ENCODE measurements at places on chromosomes 4 and X. TPM values are rescaled to one million over a fixed set of nuclear protein-coding genes. Genes with fewer than 3 reads are reported as not detected.

DNA sequence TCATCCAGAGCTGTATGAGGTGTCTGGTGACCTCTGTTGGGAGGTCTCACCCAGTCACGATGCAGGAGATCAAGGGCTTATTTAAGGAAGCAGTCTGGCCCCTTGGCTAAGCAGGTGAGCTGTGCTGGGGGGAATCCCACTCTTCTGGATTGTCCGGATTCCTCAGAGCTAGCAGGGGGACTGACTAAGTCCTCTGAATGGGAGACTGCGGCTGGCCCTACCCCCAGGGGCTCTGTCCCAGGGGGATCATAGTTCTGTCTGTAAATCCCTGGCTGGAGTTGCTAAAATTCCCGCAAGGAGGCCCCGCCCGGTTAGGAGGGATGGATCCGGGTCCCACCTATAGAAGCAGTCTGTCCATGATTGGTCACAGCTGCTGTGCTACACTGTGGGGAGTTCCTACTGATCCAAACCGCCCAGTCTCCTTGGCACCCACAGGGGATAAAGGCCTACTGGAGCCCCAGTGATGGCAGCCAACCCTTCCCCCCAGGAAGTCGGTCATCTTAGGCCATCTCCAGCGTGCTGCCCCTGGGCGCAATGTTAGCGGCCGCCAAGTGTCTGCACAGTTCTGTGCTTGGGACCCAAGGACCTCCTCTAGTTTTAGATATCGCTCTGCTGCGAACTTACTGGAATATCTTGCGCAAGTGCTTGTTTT lies 118.2 kb upstream of the KLF8 start:
- H3K27me3 ChIP-seq: no peaks in the 10 kb centered on the region
- H3K4me3 ChIP-seq: no peak overlapping the region
- H3K27ac ChIP-seq: no peak overlapping the region
- H3K36me3 ChIP-seq: no peaks in the 10 kb centered on the region
- DNase-seq: no peak

- H3K4me3 ChIP-seq: no peak overlapping the region
- no peaks in the 10 kb centered on the region for H3K4me1 ChIP-seq
- no peaks in the 10 kb centered on the region for H3K27me3 ChIP-seq
- no peaks in the 10 kb centered on the region for H3K36me3 ChIP-seq
- no peak overlapping the region for H3K27ac ChIP-seq
Observed at GRCh38 chrX:123084797-123085196, 99.3 kb upstream of the GRIA3 start.

DNA sequence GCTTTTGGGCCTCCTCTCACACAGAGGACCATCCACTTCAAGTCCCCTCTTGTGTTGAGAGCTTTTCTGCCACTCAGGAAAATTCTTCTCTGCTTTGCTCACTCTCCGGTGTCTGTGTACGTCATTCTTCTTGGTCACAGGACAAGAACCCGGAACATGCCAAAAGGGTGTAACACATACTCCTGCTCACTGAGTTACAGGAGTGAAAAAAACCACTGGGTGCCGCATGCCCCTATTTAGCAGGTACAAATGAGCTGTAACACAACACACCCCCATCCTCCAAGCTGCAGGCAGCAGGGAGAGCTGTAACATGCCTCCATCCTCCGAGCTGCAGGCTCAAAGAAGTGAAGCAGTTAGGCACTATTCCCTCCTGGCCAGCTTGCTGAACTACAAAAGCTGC lies 13.0 kb upstream of the CXCL2 start:
- peak overlapping the region; percentile 58 for H3K27ac ChIP-seq
- peak; percentile 73 for DNase-seq
- H3K27me3 ChIP-seq: no peaks in the 10 kb centered on the region
- no peak overlapping the region for H3K4me3 ChIP-seq

GRCh38 chr4:6772223-6772928 lies 10.2 kb upstream of the KIAA0232 start:
- H3K36me3 ChIP-seq: no peaks in the 10 kb centered on the region
- no peaks in the 10 kb centered on the region for H3K27me3 ChIP-seq
- DNase-seq: no peak
- peaks cover 37% of the 10 kb centered on the region for H3K4me1 ChIP-seq
- peak overlapping the region; percentile 82 for H3K27ac ChIP-seq

- no peak for DNase-seq
- H3K27ac ChIP-seq: no peak overlapping the region
- no peaks in the 10 kb centered on the region for H3K36me3 ChIP-seq
- no peak overlapping the region for H3K4me3 ChIP-seq
- no peaks in the 10 kb centered on the region for H3K4me1 ChIP-seq
Observed at GRCh38 chr4:112908511-112908910, 140.9 kb upstream of the ANK2 start.

Gene VCX
- not detected for total RNA-seq

Gene TEX13C
- total RNA-seq: 0.13 TPM

- no peaks in the 10 kb centered on the region for H3K4me1 ChIP-seq
- peak; percentile 23 for DNase-seq
- H3K27me3 ChIP-seq: no peaks in the 10 kb centered on the region
- H3K36me3 ChIP-seq: peaks cover 29% of the 10 kb centered on the region
Observed at GRCh38 chrX:13764765-13765164, 30.2 kb downstream of the OFD1 start.

DNA sequence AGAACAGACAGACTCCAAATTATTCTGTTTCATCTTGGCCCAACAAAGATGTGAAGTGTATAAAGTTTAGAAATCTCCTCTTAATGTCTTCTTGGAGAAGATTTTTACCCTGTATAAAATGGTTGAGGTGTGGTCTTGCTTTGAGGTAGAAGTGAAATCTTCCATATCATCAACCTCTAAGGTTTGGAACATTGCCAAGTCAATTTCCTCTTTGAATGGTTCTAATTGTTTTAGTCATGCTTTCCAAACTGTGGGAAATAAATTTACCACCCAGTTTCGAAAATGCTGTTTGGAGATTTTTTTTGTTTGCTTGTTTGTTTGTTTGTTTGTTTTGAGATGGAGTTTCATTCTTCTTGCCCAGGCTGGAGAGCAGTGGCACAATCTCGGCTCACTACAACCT lies 174.1 kb upstream of the ADAMTS3 start:
- no peaks in the 10 kb centered on the region for H3K36me3 ChIP-seq
- no peaks in the 10 kb centered on the region for H3K4me1 ChIP-seq
- H3K27ac ChIP-seq: no peak overlapping the region
- no peak overlapping the region for H3K4me3 ChIP-seq
- H3K27me3 ChIP-seq: no peaks in the 10 kb centered on the region
- DNase-seq: no peak

Gene PAGE4
- not detected for total RNA-seq

Gene SLC4A4
- total RNA-seq: 80.7 TPM

GRCh38 chrX:47248576-47248975 lies 15.8 kb downstream of the USP11 start:
- no peak overlapping the region for H3K27ac ChIP-seq
- H3K36me3 ChIP-seq: peaks cover 19% of the 10 kb centered on the region
- DNase-seq: no peak

DNA sequence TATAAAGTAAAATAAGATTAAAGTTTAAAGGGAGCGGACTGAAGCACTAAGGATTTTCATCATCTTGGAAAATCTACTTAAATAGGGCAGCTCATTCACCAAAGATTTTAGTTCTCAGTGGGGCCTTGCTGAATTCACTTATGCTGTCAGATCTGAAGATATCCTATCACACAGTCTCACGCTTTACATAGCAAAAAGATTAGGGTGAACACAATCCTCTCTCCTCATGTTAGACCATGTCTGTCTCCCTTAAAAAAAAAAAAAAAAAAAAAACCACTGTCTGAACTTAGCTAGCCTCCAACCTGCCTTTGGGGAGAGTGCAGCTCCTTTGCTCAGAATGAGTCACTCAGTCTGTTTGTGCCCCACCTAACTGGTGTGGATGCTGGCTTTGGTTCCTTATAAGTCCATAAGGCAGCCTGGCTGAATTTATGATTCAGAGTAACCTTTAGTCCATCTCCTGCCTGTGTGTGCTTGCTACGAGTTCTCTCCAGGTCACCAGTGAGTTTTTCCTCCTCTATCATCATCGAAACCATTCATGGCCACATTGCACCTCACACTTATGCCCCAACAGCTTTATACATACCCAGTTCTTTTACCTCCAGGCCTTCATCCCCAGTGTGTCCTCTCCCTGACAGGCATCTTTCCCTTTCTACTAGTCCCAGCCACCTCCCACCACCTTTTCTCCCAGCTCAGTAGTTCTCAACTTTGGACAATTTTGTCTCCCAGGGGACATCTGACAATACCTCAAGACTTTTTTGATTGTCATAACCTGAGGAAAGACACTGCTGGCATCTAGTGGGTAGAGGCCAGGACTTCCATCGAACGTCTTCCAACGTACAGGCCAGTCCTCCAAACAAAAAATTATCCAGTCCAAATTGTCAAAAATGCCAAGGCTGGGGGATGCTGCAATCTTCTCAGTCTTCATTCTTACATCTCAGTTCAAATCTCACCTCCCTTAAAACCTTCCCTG lies 220.7 kb upstream of the EMCN start:
- no peaks in the 10 kb centered on the region for H3K4me1 ChIP-seq
- no peaks in the 10 kb centered on the region for H3K36me3 ChIP-seq
- H3K27ac ChIP-seq: no peak overlapping the region
- no peaks in the 10 kb centered on the region for H3K27me3 ChIP-seq

GRCh38 chr4:106803083-106803482 lies 233.0 kb downstream of the DKK2 start:
- no peaks in the 10 kb centered on the region for H3K27me3 ChIP-seq
- H3K27ac ChIP-seq: no peak overlapping the region
- no peak overlapping the region for H3K4me3 ChIP-seq
- no peaks in the 10 kb centered on the region for H3K36me3 ChIP-seq
- no peak for DNase-seq

- H3K36me3 ChIP-seq: no peaks in the 10 kb centered on the region
- peaks cover 20% of the 10 kb centered on the region for H3K4me1 ChIP-seq
- H3K27ac ChIP-seq: no peak overlapping the region
- no peak for DNase-seq
- no peak overlapping the region for H3K4me3 ChIP-seq
- no peaks in the 10 kb centered on the region for H3K27me3 ChIP-seq
Observed at GRCh38 chr4:119302073-119302832, 19.7 kb downstream of the FABP2 start.

DNA sequence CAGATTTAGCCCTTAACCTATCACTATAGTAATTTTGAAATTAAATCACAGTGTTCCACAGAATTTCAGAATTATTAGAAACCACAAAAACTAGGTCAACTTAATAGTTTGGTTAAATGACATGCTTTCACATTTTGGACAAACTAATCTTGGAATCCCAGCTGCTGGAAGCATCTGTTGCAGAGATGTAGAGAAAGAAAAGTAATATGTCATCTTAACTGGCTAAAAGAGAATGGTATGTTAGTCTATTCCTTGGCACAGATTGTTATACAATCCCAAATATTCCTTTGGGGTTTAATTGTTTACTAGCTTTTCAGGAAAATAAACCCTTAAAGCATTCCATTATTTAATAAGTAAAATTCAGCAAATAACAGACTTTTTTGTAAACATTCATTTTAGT lies 519.9 kb downstream of the IL15 start:
- H3K27me3 ChIP-seq: no peaks in the 10 kb centered on the region
- H3K36me3 ChIP-seq: no peaks in the 10 kb centered on the region
- no peak overlapping the region for H3K4me3 ChIP-seq
- DNase-seq: no peak
- no peaks in the 10 kb centered on the region for H3K4me1 ChIP-seq
- H3K27ac ChIP-seq: no peak overlapping the region

DNA sequence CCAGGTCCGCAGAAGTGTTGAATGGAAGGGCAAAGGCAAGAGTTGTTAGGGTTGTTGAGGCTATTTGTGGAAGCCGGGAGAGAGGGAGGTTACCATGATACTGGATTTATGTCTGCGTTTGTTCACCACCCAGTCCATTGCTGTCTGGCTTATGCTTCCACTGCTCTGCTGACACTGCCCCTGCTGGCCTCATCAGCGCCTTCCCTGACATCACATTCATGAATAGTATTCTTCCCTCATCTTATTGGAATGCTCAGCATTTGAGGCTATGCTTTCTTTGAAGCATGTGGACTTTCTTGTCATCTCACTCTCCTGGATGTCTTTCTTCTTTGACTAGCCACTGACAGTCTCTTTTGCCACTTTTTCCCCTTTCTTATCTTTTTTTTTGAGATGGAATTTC lies 10.3 kb downstream of the GNL3L start:
- H3K4me1 ChIP-seq: no peaks in the 10 kb centered on the region
- no peaks in the 10 kb centered on the region for H3K27me3 ChIP-seq
- peaks cover 40% of the 10 kb centered on the region for H3K36me3 ChIP-seq
- H3K4me3 ChIP-seq: no peak overlapping the region
- DNase-seq: no peak
- no peak overlapping the region for H3K27ac ChIP-seq

Gene SLC39A8
- 24.9 TPM for total RNA-seq

Gene VCX3A
- not detected for total RNA-seq

DNA sequence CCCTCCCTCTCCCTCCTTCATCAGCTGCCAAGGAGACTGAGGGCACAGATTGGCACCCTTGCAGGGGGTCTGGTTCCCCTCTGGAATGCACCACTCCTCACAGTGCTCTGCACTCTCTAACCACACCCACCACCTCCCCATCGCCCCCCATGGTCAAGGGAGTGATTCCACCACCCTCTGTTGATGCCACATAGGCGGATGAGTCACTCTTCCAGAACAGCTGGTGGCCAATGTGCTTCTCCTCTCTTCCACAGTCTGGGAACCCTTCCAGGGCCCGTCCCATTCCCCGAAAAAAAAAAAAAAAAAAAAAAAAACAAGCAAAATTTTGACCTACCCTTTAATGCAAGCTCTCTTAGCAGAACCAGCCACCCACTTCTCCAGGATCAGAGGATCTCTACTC lies 341.3 kb upstream of the KLF3 start:
- no peaks in the 10 kb centered on the region for H3K27me3 ChIP-seq
- H3K4me1 ChIP-seq: peaks cover 19% of the 10 kb centered on the region
- no peak overlapping the region for H3K27ac ChIP-seq
- H3K4me3 ChIP-seq: no peak overlapping the region
- DNase-seq: peak; percentile 23
- no peaks in the 10 kb centered on the region for H3K36me3 ChIP-seq

Gene HEPH
- 7.8 TPM for total RNA-seq

Gene SHOX
- not detected for total RNA-seq

DNA sequence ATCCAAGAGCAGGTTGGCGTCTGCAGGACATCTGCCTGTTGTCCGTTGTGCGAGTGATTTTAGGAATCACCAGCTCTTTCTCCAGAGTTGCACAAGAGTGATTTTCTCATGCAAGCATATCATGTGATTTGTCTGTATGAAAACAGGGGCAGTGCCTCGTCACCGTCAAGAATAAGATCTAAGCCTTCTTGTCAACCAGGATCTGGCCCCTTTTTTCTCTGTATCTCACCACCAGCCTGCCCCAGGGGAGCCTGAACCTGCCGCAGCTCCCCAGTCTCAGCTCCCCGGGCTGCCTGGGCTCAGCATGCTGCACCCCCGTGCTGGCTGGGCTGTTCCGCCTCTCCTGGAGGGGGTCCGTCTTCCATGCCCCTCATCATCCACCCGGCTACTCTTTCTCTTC lies 90.5 kb downstream of the STOX2 start:
- H3K4me3 ChIP-seq: no peak overlapping the region
- no peak for DNase-seq
- H3K27me3 ChIP-seq: no peaks in the 10 kb centered on the region

Gene FGFBP2
- total RNA-seq: 1.0 TPM

GRCh38 chrX:133645977-133646718 lies 230.9 kb upstream of the GPC4 start:
- H3K27me3 ChIP-seq: no peaks in the 10 kb centered on the region
- no peaks in the 10 kb centered on the region for H3K36me3 ChIP-seq

GRCh38 chrX:9180623-9181022 lies 146.7 kb upstream of the FAM9B start:
- no peak for DNase-seq
- no peaks in the 10 kb centered on the region for H3K27me3 ChIP-seq
- H3K4me3 ChIP-seq: no peak overlapping the region
- H3K4me1 ChIP-seq: no peaks in the 10 kb centered on the region

Measured in thyroid gland (tissue), 4 donors.